ENCODE measurements at places on chromosomes 12 and 14.

DNA sequence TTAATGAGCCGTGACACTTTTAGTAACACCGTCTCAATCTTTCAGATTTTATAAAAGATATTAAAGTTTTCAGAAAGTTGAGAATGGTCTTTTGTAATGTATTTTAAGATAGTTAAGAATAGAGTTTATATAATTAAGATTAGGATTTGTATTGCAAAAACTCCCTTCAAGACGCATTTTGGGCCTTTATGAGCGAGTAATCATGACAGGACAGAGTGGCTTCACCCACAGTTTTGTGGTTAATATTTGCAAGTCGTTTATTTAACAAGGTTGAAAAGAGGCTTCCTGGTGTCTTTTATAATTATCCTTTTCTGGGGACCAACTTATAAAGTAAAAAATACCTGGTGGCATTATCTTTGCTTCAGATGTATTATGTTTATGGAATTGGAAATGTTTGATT is 44.0 kb downstream of the TRAF3 start:
- DNase-seq = no peak

DNA sequence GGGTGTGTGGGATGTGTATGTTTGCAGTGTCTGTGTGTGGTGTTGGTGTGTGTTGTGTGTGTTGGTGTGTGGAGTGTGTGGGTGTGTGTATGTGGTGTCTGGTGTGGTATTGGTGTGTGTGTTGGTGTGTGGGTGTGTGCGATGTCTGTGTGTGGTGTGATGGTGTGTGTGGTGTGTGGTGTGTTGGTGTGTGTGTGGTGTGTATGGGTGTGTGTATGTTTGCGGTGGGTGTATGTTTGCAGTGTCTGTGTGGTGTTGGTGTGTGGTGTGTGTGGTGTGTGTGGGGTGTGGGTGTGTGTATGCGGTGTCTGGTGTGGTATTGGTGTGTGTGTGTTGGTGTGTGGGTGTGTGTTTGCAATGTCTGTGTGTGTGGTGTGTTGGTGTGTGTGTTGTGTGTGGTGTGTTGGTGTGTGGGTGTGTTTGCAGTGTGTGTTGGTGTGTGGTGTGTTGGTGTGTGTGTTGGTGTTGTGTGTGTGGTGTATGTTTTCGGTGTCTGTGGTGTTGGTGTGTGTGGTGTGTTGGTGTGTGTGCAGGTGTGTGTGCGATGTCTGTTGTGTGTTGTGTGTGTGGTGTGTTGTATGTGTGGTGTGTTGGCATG is 15.7 kb downstream of the MLXIP start:
- DNase-seq = no peak

- DNase-seq = no peak
Observed at GRCh38 chr12:77949943-77950342, 119.2 kb downstream of the NAV3 start.

DNA sequence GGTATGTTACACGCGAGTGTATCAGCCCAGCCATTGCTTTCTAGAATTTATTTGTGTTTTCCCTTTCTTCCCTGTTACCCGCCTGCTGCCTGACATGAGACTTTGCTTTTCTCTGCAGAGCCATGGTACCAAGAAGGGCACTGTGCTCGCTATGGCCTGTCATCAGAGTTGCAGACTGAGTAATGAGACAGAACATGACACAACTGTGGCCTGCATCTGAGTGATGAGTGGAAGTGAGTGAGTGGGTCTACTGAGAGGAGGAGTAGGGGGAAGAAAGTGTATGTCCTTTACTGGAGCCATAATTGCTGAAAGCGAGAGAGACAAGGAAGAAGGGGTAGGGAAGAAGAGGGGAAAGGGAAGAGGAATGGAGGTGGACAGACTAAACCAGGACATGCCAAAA is 2.9 kb downstream of the RILPL1 start:
- DNase-seq = no peak

GRCh38 chr14:75559451-75560222 is 18.8 kb upstream of the FLVCR2 start:
- DNase-seq = no peak
